ENCODE measurements at places on chromosomes 5 and 9.

- DNase-seq = no peak
Observed at GRCh38 chr5:109959652-109960051, 269.9 kb downstream of the MAN2A1 start.

DNA sequence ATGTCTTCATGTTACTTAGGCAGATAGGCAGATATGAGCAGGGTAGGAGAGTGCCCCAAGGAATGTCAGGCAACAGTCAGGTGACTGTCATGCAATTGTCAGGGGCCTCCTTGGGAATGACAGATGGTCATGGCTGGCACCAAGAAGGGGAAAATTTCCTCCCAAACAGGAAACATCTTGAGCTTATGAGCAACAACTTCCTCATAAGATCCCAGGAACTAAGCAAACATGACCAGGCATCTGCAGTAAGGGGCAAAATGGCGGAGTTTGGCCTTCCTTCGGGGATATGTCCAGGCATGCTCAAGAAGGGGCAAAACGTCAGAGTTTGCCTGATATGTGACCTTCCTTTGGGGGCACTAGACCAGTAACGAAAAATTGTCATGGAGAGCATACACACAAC is 591.8 kb downstream of the PDE4D start:
- DNase-seq = no peak

- no peak for DNase-seq
Observed at GRCh38 chr5:73433982-73434342, 14.6 kb downstream of the FOXD1 start.

GRCh38 chr9:135335691-135336181 is 143.8 kb upstream of the PPP1R26 start:
- DNase-seq = no peak

- no peak for DNase-seq
Observed at GRCh38 chr9:114016101-114016500, 62.0 kb downstream of the AMBP start.

- DNase-seq = no peak
Observed at GRCh38 chr9:124514125-124514524, 6.9 kb upstream of the NR5A1 start.

- no peak for DNase-seq
Observed at GRCh38 chr9:6199596-6199995, 16.0 kb upstream of the IL33 start.

- DNase-seq = no peak
Observed at GRCh38 chr5:149150457-149150856, 9.2 kb downstream of the ABLIM3 start.

DNA sequence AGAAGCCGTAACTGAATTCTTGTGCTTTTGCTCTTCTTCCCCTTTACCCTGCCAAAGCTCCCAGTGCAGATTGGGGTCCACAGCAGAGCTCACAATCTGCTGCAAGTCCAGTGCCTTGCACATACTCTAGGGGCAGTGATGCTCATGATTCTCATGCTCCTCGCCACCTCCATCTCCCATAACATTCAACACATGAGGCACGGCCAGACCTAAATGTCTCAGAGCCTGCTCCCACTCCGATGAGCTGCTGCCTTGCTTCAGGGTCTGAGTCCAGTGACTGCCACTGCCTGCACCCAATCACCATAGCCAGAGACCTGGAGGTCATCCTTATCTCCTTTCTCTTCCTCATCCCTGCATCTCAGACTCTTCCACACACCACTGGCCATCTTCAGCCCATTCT is 10.5 kb downstream of the CSF1R start:
- DNase-seq = no peak

- no peak for DNase-seq
Observed at GRCh38 chr5:116531635-116532034, 43.0 kb downstream of the SEMA6A start.

DNA sequence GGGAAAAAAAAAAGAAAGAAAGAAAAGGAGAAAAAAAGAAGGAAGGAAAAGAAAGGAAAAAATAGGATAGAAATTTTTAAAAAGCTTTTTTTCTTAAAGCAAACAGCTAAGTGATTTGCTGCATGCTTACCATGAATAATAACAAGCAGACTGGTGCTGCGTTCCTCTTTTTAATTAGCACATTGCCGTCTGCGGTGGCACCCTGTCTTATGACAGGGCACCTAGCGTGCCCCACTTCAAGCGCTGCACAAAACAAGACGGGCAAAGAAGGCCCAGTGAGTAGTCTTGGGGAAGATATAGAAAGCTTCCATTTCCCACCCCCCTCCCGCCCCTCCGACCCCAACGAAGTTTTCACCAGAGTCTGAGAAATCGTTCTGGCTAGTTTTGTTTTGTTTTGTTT is 513.9 kb downstream of the ZNF608 start:
- DNase-seq = no peak

DNA sequence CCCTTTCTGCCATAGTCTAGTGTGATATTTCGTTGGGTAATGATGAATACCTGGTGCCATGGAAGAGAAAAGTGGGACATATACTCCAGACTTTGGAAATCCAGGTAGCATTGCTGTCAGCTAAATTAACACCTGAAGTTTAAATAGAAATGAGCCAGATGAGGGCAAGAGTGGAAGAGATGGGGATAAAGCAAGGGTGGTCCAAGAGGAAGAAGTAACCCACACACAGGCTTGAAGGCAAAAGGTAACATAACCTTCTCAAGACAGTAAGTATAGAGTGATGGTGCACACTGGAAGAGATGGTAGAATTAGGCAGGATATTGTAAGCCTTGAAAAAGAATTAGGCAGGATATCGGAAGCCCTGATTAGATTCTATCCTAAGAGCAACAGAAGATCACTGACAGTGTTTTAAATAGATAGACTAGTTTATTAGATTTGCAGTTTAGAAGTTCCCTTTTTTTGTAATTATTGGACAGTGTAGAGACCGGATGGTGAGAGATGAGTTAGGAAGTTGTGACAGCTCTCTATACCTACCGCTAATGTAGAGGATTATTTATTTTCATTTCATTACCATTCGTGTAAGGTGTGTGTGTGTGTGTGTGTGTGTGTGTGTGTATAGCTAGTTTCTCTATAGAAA is 16.8 kb downstream of the ANXA1 start:
- DNase-seq = no peak

- DNase-seq = no peak
Observed at GRCh38 chr9:26744191-26744965, 148.2 kb downstream of the CAAP1 start.

DNA sequence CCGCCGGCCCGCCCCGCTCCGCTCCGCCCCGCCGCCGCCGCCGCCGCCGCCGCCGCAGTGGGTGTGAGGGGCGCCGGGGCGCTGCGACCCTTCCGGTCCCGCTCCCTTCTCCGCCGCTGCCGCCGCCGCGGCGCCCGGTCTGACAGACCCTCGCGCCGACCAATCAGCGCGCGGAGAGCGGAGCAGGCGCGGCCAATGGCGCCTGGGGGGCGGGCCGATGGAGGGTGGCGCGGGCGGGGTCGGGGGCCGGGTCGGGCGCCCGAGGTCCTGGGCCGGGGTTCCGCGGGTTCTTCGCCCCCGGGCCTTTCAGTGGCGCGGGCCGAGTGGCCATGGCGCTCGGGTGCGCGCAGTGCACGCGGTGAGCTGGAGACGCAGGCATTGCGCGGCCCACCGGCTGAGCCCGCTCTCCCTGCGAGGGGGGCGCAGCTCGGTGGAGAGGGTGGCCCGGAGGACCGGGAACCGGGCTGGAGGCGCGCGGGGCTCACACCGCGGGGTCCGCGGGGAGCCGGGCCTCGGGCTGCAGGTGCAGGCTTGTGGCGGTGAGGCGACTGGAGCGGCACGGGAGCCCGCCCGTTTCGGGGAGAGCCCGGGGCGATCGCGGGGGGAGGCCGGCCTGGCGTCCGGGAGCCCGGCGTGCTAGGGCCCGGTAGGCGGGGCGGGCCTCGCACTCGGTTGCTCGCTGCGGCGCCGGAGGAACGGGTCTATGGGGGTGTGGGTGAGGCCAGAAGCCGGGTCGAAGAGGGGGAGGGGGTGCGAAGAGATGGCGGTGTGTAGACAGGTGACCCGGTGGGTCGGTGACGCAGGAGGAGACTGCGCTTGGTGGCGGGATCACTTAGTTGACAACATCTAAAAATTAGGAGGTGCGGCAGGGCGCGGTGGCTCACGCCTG is at the start of gene MAPK9:
Gene MAPK9, minus strand, starts transcription at position 141 of the 889 bp plus-strand sequence. CDS start 11,522 bp downstream, outside the sequence.
- peak; percentile 67 for DNase-seq

- peak; percentile 44 for DNase-seq
Observed at GRCh38 chr5:1174122-1174936, 27.1 kb upstream of the SLC6A19 start.

DNA sequence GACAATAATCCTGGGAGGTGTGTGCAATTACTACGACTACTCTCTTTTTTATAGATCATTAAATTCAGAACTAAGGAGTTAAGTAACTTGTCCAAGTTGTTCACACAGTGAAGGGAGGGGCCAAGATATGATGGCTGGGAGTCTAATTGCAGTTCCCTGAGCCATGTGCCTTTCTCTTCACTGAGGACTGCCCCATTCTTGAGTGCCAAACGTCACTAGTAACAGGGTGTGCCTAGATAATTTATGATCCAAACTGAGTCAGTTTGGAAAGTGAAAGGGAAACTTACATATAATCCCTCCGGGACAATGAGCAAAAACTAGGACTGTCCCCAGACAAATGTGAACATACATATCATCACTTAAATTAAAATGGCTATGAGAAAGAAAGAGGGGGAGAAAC is 20.2 kb downstream of the IL7R start:
- DNase-seq = no peak

DNA sequence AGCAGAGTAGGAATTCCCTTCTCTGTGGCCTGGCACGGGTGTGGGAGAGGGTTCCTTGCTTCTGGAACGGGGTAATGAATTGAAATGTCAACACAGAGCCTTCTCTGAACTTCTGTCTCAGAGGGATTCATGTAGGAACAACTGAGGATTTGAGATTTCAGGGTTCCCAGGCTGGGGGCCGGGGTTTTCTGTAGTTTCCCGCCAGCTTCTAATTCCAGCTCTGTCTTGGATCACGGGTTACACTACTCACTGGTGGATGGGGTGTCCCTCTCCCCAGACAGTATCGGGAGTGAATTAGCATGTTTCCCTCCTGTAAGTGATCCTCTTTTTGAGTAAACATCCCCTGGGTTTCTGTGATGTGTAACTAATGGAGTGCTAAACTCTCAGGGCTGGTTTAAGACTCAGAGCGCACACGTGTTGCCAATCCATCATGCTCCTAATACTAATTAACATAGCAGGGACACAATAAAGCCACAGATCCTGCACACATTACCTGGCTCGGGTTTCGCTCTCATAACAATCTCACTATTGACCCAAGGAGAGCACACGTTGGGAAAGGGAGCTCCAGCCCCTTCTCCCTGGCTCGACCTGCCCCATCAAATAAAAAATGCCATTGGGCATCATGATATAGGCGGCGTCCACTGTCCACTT is 18.1 kb upstream of the DMRT2 start:
- no peak for DNase-seq

GRCh38 chr5:174581479-174581878 is 142.9 kb upstream of the MSX2 start:
- no peak for DNase-seq

- DNase-seq = no peak
Observed at GRCh38 chr9:88182501-88182900, 44.2 kb upstream of the SPATA31C2 start.

GRCh38 chr5:59216841-59217240 is 634.0 kb downstream of the RAB3C start:
- DNase-seq = no peak

- no peak for DNase-seq
Observed at GRCh38 chr5:33482335-33482734, 41.6 kb downstream of the TARS1 start.

GRCh38 chr5:113215401-113216060 is 219.3 kb downstream of the TSSK1B start:
- DNase-seq = no peak

- DNase-seq = no peak
Observed at GRCh38 chr9:14424289-14424688, 110.3 kb upstream of the NFIB start.

GRCh38 chr5:147892696-147893296 is 13.5 kb downstream of the C5orf46 start:
- DNase-seq = no peak

- no peak for DNase-seq
Observed at GRCh38 chr5:39543335-39543734, 118.6 kb upstream of the DAB2 start.

DNA sequence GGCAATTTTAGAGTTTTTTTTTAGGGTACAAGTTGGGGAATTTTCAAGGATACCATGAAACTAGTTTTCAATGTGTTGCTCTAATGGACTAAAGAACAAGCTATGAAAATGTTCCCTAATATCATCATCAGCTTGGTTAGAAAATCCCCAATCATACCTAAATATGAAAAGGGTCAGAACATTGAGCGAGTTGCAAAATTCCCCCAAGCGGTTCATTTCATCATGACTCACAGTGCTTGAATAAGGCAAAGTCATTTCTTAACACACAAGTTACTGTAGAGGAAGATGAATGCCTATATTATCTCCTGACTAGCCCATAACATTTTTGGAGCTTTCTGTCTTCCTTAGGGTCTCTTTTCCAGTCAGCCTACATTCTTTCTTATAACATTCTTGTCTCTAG is 62.7 kb downstream of the ST8SIA4 start:
- DNase-seq = no peak

DNA sequence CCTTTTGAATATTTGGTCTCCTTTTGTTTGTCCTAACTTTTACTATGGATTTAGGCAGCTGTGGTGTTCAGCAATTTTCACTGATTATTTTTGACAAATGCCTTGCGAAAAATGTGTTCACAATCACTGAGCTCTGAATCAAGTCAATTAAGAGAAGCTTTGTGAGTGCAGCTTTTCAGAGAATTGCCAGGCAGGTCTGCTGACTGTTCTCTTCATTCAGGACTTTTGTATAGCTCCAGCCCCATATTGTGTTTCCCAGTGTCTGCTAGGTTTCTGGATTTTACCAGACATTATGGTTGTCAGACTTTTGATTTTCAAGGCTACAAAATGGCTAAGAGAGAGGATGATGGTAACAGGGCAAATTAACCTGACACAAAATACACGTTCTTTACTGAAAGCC is 1055.9 kb downstream of the CDH18 start:
- no peak for DNase-seq

GRCh38 chr5:171246231-171246630 is 62.8 kb upstream of the TLX3 start:
- no peak for DNase-seq

DNA sequence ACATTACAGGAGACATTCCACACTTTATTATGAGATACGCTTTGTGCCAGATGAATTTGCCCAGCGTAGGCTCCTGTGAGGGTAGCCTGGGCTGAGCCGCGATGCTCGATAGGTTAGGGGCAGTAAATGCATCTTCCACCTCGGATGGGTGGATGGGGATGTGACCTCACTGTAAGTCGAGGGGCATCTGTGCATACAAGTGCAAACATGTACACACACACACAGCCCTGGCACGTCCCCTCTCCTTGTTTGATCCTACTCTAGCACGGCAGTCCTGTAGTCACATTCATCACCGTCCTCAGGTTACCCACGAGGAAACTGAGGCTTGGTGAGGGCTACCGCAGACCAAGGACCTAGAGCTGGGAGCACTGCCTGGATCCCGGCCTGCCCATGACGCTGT is 166.8 kb downstream of the COL23A1 start:
- no peak for DNase-seq

GRCh38 chr5:59212596-59212995 is 629.7 kb downstream of the RAB3C start:
- DNase-seq = no peak

DNA sequence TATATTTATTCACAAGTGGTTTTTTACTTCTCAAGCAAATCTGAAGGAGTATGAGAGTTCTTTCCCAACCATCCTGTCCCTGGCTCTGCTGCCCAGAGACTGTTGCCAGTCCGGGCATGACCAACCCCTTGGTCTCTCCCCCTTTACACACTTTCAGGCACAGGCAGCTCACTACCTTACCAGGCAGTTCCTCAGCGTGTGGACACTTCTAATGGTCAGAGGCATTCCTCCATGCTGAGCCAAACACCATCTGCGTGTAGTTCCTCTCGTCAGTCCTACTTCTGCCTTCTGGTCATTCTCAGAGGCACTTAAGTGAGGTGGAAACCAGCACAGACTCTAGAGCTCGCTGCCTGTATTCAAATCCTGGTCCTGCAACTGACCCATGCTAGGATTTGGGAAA is 56.1 kb downstream of the TSTD2 start:
- no peak for DNase-seq
